ENCODE measurements at places on chromosomes 2 and 18.

GRCh38 chr2:30647752-30648457, 159.3 kb downstream of the CAPN13 start:
- no peak for DNase-seq

- DNase-seq = no peak
Observed at GRCh38 chr2:191215666-191216065, 29.5 kb upstream of the MYO1B start.

- no peak for DNase-seq
Observed at GRCh38 chr2:168430431-168430830, 25.6 kb upstream of the CERS6 start.

DNA sequence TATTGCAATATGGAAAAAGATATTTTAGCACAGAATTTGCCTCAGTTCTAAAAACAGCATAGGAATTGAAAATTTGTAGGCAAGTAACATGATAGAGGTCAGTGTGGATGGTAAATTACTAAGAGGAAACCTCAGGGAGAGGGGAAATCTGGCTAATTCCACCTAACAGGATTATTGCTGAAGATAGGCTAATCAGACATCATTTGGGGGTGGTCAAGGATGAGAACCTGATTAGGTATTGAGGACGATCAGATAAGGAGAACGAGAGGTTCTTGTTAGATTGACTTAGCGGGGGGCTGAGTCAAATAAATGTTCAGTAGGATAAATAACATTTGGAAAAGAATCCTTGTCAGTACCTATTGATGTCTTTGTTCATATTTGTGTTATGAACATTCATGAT, 543.2 kb upstream of the LRRTM4 start:
- no peak for DNase-seq

DNA sequence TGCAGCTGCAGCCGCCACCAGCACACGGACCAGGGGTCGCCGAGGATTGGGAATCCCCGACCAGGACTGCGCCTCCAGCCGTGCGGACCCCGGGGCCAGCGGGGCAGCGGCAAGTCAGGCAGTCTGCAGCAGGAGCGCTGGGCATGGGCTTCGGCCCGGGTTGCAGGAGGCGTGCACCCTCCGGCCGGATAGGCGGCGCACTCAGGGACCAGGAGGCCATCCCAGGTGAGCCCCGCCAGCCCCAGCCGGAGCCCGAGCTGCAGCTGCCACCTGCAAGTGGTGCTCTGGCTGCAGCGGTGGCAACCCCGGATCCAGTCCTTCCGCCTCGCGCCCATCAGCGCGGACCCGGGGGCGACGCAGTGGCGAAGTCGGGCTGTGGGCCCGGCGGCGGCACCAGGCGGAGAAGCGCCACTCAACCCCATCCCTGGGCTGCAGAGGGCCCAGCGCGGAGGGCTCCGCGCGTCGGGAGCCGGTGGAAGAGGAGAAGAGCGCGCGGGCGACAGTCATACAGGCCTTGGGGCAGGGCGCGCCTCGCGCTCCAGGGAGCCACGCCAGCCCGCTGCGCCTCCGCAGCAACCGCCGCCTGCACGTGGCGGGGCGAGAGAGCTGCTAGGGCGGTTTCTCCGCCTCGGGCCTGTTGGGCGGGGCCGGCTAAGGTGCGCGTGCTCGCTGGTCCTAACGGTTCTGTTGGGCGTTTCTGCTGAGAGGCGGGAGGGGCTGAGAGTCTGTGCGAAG, 73.8 kb downstream of the RPIA start:
- DNase-seq = no peak

GRCh38 chr2:70510313-70510712, 43.3 kb downstream of the TGFA start:
- no peak for DNase-seq

DNA sequence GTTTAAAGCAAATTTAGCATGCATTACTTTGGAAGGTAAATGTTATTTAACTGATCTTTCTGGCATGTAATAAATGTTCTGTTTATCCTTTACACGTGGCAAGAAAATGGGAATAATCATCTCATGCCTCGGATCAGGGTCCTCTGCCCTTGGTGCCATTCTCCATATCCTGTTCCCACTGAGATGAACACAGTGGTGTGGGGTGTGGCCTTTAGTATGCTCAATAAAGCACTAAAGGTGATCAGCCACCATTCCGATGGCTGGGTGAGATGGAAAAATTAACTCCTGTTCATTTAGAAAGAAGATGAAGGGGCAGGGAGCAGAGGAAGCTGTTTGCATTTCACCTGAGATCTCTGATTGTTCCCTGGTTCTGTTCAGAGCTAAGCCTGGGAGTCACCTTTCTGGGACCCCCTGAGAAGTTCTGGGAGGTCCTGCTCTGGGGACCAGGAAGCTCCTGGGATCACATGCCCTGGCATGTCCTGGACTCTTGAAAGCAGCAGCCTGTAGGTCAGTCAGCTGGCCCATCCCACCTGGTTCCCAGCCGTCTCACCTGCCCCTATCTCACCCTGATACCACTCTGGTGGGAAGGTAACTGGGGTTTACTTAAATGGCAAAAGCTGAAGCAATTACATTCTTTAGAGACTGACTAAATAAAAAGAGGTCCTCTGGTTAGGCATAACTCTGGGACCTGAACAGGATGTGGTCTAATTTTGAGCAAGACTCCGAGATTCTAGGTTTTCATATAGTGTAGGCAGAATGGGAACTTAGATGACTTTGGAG, 288.9 kb upstream of the EPAS1 start:
- no peak for DNase-seq

DNA sequence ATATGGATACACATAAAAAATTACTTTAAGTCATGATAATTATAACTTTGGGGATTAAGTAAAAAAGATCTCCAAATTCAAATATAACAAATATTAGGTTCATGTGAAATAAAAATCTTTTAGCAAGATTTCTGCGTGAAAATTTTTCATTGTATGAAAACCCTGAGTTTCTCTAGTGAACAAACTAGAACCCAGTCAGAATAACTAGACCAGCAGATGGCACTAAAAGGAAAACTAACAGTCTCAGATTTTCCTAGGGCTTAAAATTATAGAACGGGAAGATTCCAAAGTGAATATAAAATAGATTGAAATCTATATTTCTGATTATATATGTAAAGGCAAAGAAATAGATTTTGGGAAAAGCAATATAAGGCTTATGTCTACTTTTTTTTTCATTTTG, 43.3 kb downstream of the TMEM200C start:
- no peak for DNase-seq

- DNase-seq = no peak
Observed at GRCh38 chr2:143357966-143358365, 228.7 kb downstream of the ARHGAP15 start.

DNA sequence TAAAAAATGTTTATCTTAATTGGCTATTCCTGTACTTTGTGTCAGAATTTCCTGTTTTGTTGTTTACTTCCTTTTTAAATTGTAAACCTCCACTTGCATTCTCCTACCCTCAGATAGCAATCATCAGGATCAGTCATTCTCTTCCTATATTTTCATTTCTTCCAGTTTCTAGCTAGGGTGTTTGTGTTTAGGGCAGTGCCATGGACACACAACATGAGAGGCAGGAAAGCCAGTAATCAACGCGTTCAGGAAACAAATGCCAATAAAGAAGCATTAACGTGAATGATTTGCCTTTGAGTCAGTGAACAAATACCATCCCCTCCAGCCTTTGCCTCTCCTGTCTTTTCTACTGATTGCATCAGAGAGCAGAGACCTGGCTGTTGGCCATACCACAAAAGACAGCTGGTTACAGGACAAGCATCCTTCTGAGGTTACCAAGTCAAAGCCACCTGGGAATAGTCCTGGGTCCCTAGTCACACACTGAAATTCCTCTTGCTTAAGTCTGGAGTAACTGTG, 56.7 kb upstream of the FHL2 start:
- no peak for DNase-seq

DNA sequence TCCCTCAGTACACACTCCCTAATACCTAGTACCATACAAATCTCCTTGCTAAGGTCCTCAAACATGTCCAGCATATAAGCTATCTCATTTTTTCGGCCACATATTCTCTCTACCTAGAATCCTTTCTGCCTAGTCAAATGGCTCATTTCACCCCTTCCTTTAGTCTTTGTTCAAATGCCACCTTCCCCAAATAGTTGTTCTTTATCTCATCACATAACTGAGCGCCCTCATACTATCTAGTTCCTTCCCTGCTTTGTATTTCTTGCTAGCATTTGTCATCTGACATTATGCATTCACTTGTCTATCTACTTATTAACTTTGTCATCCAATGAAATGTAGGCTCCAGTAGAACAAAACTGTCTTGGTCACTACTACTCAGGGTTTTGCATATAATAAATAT, 35.5 kb downstream of the RPRD1A start:
- DNase-seq = no peak

GRCh38 chr2:233088972-233089345, 28.8 kb downstream of the INPP5D start:
- DNase-seq = no peak

- DNase-seq = no peak
Observed at GRCh38 chr2:9327873-9328352, 95.4 kb downstream of the ITGB1BP1 start.

- DNase-seq = no peak
Observed at GRCh38 chr18:47601581-47602272, 328.7 kb downstream of the SMAD2 start.

DNA sequence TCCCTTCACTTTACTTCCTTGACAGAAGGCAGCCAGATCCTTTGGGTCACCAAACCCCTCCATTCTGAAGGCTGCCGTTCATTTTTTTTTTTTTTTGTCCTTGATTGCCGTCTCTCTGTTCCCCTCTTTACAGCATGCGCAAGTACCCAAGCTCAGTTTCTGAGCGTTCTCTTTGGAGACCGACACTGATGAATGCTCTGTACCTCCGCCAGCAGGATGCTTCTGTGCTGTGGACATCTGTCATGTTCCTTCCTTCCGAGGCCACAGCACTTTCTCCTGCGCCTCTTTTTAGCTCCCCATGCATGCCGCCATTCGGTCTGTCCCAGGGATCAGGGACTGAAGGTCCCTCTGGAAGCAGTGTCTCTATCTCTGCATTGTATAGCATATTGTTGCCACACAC, 278.7 kb upstream of the RAB12 start:
- no peak for DNase-seq

DNA sequence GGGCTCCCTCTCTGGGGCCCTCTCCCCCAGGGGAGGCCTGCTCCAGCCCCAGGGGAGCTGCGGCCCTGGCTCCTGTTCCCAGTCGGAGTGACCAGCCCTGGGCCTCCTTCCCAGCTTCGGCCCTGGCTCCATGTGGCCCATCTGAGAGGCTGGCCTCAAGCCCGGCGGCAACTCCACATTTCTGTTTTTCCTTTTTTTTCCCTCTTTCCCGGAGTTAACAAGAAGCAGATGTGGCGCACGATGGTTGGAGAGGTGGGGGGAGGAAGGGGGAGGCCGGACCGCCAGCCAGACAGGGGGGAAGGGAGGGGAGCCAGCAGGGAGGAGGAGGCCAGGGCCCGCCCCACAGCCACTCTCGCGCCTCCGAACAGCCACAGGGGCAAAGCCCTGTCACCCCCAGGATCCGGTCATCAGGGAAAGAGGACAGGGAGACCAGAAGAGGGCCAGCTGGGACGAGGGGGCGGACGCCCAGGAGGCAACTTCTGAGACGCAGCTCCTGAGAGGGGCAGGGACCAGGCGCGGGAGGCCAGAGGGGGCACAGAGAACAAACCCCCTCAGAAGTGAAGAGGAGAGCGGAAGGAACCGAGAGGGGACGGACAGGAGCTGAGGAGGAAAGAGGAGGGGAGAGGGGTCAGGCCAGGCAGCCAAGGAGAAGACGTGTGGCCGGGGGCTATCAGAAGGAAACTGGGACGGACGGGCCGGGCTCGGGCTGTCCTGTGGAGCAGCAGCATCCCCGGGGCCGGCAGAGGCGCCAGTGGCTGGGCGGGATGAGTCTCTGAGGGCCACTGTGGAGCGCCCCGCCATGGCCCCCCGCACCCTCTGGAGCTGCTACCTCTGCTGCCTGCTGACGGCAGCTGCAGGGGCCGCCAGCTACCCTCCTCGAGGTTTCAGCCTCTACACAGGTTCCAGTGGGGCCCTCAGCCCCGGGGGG, at the start of gene EMILIN1:
Gene EMILIN1, plus strand, starts transcription at position 349 of the 928 bp plus-strand sequence. Its CDS starts 451 bp downstream, at position 800.
- DNase-seq = no peak

GRCh38 chr2:101679801-101680487, 17.6 kb upstream of the MAP4K4 start:
- no peak for DNase-seq

DNA sequence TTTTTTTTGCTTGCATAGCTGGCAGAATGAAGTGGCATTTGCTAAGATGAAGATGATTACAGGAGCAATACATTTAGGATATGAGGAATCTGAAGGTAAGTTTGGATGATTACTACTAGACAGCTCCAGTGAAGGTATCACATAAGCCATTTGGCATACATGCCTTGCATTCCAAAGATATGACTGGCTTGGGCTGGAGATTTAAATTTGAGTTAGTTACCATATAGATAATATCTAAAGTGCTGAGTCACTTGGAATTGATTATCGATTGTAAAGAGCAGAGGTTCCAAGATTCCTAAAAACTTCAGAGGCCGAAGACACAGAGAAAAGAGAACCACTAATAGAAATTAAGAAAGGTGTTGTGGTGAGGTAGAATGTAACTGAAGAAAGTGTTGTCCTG, 1026.4 kb downstream of the DSC3 start:
- no peak for DNase-seq

GRCh38 chr2:74001121-74001520, 16.4 kb downstream of the TET3 start:
- no peak for DNase-seq

- no peak for DNase-seq
Observed at GRCh38 chr2:235461763-235462414, 32.0 kb upstream of the AGAP1 start.

GRCh38 chr2:180258041-180258537, 251.0 kb upstream of the CWC22 start:
- no peak for DNase-seq

- peak; percentile 68 for DNase-seq
Observed at GRCh38 chr2:98465456-98466226, 21.0 kb downstream of the INPP4A start.

DNA sequence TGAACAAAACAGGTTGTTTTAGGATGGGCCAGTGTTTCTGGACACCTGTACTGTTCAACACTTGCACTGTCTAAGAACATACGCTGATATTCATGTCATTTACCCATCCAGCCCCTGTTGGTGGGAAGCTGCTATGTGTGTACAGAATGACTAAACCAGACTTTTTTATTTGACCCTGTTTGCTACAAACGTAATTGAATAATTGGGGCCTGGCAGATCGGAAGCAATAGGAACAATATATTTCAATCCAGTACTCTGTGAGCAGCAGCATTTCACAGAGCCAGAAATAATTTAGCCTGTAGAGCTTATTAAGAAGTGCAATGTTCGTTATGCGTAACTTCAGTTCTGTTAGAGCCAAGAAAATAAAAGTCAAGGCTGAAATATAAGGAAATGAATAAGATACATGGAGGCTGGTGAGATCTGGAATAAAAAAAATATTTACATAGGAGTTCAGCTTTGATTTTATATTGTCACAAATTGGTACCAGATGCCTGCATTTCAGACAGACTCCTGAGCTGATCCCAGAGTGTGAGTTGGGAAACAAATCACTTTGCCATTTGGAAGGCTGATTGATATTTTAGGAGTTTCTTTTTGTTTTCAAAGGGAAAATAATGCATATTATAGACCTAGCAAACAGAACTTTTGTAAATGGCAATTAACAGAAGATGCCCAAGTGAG, 19.7 kb downstream of the CABLES1 start:
- DNase-seq = no peak

GRCh38 chr2:13791019-13791547, 841.4 kb upstream of the LRATD1 start:
- DNase-seq = no peak

- DNase-seq = no peak
Observed at GRCh38 chr2:223005496-223005895, 46.5 kb upstream of the KCNE4 start.
